B cell (primary cell): ENCODE measurements at places on chromosomes 16 and 17.

DNA sequence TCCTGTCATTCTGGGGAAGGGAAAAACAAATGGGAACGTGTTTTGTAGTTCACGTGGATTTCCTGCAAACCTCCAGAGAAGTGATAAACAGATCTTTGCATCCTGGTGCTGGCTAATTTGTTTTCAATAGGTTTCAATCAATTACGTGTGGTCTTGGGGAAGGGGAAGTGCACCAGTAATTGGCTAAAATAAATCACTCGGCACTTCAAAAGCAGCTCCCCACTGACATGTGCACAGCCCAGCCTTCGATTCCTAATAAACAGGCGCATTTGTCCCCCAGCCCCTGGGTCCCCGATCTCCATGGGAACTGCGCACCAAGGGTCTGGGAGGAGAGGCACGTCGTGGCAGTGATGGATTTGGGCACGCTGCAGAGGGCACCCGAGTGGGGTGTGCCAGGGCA, 112.9 kb upstream of the GSE1 start:
- no peak for DNase-seq

DNA sequence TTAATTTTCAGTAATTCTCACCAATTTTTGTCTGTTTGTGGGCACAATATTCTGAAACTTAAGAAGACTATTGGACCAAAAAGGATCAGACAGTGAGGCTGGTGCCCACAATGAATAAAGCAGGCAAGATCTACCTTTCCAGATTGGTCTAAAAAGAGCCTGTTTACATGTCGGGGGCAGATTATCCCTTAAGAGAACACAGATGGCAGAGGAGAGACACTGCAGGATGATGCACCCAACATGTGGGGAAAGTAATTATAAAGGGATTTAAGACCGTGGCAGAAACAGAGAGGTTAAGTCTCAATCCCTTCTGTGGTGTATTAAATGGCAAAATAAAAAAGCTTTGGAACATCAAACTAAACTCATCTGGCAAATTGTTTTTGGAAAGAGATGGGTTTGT, 331.8 kb upstream of the CDH11 start:
- DNase-seq = no peak

DNA sequence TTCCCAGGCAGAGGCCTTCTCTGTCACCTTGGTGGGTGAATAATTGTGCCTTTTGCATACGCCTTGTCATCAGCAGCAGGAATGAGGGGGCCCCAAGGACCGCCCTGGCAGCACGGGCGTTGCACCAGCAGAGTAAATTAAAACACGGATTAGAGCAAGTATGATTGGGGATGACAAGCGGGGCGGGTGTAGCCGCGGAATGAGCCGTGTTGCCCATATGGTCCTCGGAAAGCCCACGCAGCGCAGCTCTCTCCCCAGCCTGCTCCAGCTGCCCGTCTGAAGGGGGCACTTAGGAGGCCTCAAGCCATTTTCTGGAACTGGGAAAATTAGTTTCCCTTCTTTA, 299.4 kb upstream of the IRX3 start:
- DNase-seq = no peak

DNA sequence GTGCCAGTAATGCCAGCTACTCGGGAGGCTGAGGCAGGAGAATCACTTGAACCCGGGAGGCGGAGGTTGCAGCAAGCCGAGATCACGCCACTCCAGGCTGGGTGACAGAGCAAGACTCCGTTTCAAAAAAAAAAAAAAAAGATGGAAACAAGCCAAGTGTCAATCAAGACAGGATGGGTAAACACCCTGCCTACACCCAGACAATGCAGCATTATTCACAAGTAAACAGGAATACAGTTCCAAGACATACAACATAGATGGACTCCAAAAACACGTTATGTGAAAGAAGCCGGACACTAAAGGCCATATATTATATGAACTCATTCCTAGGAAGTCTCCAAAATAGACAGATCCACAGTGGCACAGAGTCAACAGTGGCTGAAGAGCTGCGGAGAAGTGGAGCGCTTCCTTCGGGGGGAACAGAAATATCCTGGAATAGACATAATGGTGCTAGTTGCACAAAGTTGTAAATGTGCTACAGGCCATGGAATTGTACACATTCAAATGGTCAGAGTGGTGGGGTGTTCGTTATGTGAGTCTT, 33.9 kb downstream of the ANKRD11 start:
- DNase-seq = no peak

DNA sequence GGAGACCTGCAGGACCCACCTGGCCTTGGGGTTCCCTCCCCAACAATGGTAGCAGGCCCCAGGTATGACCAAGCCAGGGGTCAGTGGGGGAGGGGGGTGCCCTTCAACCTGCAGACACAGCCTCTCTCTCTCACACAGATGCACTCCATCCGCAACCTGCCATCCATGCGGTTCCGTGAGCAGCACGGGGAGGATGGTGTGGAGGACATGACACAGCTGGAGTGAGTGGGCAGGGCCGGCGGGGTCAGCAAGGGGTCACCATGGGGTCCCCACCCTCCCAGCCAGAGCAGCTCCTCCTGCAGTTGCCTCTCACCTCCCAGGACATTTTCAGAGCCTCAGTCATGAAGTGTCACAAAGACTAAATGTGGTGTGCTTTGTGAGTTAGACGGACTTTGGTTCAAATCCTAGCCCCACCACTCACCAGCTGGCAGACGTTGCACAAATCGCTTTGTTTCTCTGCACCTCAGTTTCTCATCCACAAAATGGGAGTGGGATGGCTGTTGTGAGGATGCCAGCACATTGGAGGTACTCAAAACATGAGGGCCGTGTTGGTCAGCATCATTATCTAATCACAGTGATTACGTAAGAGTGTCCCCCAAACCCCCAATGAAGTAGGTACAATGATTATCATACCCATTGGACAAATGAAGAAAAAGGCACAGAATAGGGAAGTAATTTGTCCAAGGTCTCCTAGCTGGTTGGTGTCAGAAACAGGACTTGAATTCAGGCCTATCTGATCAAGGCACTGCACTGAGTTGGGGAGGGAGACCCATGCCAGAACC, 16.0 kb downstream of the MYO15A start:
- DNase-seq = no peak

DNA sequence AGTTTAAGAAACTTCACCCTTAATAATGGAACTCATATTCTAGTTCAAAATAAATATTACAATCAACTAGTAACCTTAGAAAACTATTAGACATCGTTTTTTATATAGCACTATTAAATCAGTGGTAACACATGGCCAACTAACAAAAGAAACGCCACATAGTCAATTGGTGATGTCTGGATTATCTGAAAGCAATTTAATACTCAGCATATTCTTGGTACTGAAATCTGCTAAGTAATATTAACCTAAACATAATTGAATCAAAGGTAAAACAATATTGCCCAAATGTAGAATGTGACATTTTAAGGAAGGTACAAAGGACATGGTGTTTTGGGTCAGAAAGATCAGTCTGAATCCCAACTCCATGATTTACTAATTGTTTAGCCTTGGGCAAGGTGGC, 11.1 kb upstream of the RSL1D1 start:
- DNase-seq = no peak
